ENCODE measurements at places on chromosomes 3 and 15.

- DNase-seq, result no peak
Observed at GRCh38 chr3:117264204-117264994, 554.8 kb downstream of the TUSC7 start.

- DNase-seq, result no peak
Observed at GRCh38 chr15:50558012-50558411, 11.5 kb upstream of the USP50 start.

DNA sequence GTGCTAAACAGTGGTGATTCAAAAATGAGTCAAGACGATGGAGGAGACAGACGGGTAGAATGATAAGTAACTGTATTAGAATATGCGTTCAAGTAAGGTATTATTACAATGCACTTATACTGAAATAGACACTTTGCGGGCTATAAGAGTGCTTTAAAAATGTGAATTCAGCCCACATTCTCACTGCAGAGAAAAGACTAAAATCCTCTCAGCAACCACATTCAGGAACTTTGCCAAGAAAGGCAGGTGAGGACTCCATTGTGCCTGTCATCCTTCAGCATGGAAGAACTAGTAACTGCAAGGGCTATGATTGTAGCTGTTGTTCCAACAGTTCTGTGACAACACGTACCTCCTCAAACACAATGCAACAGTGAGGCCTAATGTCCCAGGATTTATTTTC lies 272.0 kb downstream of the RORA start:
- no peak for DNase-seq

DNA sequence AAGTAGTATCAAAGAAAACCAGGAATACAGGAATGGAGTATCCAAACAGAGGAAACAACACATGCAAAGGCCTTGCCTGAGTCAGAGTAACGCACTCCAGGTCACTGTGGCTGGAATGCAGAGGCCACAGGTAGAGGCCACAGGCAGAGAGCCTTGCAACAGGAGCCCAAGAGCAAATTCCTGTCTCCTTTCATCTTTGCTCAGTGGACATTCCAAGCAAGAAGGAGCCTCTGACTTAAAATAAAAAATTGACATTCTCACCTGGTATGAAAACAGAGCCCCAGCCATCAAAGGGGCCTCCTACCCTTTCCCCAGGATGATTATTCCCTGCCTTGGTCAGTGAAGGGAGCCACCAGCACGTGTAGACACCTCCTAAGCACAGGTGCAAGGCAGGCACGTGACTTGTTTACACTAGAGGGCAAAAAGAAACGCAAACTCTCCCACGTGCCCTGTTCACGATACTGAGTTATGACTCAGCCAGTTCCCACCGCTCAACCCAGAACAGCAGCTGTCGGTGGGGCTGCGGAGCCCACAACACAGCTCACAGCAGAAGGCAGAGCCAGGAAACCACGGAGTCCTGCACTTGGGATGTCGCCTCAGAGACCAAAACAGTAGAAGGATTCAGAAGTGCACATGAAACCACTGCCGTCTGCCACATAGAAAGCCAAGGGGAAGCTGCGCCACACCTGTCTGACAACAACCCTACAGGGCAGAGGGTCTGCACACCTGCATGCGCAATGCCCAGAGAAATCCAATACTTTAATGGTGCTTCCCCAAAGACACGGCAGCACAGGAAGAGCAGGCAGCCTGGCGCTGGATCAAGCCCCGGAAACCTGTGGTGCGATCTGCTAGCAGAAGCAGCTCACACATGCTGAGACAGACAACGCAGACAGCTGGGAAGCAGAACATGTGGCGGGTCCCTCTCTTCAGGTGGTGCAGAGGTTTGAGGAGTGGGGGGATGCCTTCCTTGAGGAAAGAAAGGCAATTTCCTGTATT lies 52.1 kb downstream of the ITGB5 start:
- DNase-seq, result peak; percentile 81

- no peak for DNase-seq
Observed at GRCh38 chr3:14581334-14582044, 41.3 kb upstream of the GRIP2 start.

DNA sequence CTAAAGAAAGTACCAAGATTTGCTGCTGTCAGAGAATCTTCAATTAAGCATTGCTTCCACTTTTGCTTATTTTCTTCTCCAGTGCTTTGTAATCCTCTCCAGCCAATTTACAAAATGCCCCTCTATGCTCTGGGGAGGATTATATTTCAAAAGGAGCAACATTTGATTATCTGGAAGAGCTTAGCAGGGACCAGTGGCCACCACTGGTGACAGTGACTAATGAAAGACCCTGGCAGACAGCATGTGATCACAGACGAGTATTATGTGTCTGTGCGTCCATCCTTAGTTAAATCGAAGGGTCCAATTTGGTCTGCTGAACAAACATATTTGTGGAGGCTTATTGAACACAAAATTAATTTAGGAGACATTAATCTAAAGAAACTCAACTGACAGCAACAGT lies 152.6 kb downstream of the ZNF621 start:
- no peak for DNase-seq

DNA sequence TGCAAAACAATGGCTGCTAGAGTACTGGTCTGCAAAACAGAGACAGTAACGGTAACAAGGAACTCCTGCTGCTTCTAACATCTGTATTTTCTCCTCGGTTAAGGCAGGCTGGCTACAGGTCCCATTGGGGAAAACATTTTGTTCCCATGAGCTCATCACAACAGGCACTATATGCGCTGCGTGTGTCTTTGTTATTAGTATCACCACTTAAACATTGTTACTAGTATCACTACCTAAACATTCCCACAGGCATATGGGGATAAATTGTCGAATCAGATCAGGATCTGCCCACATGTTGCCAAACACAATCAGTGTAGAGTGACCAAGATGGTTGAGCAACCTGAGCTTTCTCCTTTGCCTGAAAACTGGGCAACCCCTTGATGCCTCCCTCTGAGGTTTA lies 77.2 kb downstream of the TOP2B start:
- no peak for DNase-seq

DNA sequence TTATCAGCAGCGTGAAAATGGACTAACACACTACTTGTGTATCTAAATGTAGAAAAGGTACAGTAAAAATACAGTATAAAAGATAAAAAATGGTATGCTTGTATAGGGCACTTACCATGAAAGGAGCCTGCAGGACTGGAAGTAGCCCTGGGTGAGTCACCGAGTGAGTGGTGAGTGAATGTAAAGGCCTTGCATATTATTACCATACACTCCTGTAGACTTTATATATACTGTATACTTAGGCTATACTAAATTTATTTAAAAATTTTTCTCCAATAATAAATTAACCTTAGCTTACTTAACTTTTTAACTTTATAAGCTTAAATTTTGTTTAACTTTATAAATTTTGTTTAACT lies 67.2 kb upstream of the TSPAN3 start:
- DNase-seq, result peak; percentile 14

DNA sequence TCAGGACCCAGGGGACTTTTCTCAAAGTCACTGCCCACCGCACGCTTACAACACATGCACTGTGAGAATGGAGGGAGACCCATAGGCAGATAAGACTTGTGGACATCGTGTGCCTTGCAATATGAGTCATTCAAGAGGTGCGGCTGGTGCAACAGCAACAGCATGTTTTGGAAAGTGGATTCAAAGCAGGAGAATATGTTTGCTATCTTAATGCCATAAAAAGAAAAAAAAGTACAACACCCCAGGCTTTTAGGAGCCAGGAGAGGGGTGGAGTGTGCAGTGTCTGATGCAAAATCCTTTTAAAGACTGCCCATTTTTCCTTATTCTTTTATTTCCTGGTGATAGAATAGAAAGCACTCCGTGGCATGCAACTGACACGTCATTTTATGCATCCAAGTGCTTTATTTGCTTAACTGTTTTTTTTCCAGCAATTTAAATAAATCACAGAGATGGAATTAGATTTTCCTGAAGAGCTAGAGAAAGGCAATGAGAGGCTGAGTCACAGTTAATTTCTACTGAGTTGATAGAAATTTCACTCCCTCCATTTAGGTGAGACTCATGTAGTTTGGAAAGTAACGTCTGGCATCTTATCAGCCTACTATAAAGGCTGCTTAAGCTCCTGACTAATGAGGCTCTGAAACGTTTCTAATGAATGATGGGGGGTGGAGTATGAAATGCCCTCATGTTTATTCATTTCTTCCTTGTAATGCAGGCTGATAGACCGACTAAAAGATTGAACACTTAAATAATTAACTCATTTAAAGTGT lies 96.4 kb downstream of the NSUN3 start:
- peak; percentile 63 for DNase-seq

GRCh38 chr3:52109611-52110301 lies 44.5 kb downstream of the POC1A start:
- DNase-seq, result no peak

GRCh38 chr3:158337110-158337509 lies 227.2 kb downstream of the RSRC1 start:
- DNase-seq, result no peak

DNA sequence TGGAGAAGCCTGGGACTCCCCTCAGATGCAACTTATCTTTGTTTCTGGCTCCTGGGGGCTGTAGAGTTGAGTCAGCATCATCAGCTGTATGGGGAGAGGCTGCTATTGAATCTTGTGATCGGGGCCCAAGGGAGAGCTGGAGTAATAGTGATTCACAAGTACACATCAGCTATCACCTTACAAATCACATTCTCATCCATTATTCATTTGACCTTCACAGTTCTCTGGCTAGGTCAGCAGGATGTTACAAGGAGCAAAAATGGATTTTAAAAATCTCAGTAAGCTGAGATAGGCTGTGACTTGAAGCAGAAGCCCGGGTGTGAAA lies 175.0 kb downstream of the OPA1 start:
- DNase-seq, result no peak

DNA sequence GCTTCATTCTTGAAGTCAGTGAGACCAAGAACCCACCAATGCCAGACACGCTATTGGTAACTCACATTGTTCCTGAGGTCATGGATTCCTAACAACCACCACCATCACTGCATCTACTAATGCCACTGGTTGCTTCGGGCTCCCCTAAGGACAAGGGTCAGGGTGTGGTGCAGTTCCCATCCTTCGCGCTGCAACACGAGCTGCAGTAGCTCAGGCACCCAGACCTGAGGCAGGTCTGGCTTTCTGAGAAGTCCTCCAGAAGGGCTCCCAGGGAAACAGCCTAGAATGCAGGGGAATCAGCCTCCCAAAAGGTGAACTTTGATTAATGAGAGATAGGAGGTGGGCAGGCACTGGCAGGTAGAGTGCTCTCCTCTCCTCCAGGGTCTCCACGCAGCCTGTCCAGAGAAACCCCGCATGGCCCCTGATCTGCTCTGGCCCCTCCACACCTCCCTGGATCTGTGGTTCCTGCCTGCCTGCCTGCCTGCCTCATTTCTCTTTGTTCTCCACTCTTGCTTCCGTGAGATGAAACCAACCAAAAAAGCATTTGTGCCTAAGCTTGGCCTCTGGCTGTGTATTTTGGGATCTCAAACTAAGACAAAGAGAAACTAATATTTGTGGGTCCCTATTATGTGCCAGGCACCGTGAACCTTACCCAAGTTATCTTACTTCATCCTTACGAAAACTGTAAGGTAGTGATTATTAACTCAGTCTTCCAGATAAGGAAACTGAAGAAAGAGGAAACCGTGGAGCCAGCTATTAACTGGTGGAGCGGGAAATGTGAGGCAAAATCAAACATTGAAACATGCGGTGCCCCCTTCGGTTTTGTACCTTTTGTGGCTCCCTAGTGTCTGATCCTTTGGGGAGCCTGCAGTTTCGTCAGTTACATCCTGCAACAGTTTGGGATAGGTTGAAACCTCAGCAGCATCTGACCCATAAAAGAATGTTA lies 43.9 kb upstream of the USP3 start:
- no peak for DNase-seq

DNA sequence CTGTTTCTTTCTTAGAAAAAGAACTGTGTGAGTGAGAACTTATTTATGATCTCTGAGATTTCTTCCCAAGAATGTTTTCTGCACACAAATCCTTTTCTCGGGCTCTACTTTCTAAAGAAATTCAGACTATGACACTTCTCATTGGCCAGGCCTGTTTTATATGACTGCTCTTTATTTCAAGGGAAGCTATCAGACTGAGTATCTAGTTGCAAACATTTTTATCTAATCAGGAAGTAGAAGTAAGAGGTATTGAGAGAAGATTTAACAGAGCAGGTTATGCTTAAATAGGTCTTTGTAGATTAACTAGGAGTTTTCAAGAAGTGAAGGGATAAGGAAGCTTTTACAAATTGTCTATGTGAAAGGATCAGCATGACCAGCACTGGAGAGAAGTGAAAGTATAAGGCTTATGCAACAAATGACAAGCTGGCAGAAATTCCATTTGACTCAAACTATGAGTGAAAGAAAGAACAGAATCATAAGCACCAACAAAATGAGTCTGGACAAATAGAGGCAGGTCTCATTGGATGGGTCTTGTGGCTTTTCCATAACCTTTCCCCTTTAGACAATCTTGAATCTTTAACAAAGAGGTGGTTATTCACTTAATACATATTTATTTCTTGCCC lies 71.9 kb upstream of the CHL1 start:
- no peak for DNase-seq

DNA sequence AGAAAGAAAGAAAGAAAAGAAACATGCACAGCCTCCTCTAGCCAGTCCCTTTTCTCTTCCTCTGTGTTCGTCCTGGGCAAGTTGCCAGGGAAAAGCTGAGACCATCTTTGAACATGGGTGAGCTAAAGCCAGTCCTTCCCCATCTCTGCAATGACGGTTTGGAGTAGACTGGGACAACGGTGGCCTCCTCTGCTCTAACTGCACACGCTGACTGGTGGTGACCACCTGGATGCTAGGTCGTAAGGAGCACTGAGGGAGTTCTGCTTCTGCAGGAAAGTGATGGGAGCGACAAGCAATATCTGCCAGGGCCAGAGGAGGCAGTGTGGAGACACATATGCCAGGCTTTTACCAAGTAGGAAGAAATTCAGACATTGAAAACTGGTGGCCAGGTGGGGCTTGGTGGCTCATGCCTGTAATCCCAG lies 111.7 kb downstream of the NUP210 start:
- peak; percentile 10 for DNase-seq

DNA sequence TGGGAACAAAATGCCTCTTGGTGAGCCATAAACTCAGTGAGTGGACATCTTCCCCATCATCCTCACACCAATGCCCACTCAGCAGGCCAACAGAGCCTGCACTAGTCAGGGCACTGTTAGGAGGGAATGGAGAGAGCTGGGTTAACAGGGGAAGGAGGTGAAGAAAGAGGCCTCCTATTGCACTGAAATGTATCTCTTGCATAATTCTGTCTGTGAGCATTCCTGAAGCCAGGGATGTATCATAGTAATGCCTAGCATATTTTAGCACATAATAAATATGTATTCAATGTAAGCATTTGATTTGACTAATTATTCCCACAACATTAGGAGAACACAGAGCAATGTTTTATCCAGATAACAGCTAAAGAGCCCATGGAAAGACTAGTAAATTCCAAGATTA lies 81.2 kb downstream of the ANO10 start:
- DNase-seq, result no peak

DNA sequence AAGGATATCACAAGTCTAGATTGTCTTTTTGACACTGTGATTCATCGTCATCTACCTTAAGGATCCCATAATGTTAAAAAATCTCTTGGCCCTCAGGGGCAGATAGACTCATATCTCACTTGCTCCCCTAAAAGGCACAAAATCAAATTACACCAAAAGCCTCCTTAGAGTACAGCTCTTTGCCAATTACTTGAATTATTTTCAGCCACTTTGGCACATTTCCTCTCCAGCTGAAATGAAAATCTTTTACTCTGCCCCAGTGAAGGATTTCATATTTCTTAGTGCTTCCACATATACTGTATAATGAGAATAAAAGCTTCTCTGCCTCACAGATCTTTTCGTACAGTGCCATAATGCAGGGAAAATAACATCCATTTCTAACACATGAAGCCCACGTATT lies 190.7 kb upstream of the GBE1 start:
- DNase-seq, result no peak
